ENCODE measurements at places on chromosomes 2 and 18.

DNA sequence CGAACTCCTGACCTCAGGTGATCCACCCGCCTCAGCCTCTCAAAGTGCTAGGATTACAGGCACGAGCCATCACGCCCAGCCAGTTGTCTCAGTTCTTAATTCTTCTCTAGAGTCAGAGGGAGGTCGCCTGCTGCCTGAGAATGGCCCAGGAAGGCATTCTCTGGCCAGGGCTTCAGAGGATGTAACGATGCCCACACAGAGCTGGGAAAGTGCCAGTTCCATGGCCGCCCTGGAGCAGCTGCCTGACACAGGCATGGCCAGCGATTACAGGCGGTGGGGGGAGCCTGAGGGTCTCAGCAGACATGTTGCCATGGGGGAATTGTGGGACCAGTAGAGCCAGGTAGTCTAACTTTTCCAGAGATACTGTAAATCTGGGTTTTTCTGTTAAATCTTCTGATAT lies 25.6 kb upstream of the DNMT3A start:
- no peak for DNase-seq

DNA sequence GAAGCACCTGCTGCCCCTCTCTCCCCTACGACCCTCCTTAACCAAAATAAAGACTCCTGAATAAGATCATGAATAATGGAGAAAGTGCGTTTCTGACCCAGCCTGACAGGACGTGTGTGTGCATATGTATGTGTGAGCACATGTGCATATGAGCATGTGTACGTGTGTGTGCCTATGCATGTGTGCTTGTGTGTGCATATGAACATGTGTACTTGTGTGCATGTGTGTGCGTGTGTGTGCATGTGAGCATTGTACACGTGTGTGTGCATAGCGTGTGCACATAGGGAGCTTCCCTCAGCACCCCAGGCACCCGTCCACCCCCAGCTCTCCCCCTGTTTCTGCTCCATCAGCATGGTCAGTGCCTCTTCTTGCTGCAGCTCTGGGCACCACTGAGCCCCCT lies 10.7 kb downstream of the KCNIP3 start:
- no peak for DNase-seq

GRCh38 chr18:3013024-3013804 lies at the start of gene LPIN2:
Gene LPIN2 (minus strand): TSS chr18:3013144. CDS start chr18:2960840, 52,304 bp downstream.
- DNase-seq = peak; percentile 94

DNA sequence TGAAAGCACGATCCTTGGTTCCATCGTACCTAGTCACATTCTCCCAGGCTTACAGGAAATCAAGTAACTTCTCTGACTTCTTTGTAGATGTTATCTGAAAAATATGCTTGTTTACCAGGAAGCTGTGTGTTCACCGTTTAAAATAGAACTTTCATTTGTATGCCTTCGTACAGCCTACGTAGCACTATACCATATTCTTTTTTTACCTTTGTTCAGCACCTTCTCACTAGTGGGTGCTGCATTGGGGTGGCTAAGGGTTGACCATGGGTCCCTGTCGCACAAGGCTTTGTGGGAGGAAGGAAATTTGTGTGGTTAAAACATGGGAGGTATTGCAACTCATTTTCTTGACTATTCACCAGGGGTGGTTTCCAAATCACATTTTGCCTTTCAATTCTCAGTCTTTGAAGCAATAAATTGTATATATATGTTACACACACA lies 16.6 kb downstream of the MALT1 start:
- no peak for DNase-seq

GRCh38 chr2:111910609-111911277 lies 12.3 kb downstream of the MERTK start:
- no peak for DNase-seq

DNA sequence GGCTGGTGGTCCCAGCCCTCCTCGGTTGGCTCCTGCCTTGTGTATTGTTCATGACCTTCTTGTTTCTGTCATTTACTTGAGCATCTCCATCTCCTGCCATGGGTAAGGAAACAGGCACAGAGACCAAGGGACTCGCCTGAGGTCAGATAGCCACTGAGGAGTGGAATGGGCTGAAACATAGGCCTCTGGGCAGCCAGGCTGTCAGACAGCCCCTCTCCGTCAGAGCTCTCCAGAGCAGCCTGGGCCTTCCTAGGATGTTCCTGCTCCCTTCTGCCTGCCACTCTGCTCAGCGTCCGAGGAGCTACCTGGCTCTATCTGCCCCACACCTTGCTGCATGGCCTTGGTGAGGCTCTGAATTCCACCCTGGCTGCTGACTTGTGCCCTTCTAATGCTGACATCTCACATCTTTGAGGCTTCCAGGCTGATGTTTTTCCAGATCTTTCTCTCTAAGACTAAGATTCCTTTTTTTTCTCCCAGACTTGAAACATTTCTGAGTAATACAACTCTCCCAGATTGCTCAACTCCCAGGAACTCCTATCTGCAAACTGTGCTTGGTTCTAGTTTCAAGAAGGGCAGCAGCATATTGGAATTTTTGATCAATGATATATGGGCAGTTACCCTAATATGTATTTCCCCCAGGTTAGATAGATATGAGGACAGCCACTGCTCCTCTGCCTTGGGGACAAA lies 67.7 kb downstream of the MCFD2 start:
- no peak for DNase-seq

DNA sequence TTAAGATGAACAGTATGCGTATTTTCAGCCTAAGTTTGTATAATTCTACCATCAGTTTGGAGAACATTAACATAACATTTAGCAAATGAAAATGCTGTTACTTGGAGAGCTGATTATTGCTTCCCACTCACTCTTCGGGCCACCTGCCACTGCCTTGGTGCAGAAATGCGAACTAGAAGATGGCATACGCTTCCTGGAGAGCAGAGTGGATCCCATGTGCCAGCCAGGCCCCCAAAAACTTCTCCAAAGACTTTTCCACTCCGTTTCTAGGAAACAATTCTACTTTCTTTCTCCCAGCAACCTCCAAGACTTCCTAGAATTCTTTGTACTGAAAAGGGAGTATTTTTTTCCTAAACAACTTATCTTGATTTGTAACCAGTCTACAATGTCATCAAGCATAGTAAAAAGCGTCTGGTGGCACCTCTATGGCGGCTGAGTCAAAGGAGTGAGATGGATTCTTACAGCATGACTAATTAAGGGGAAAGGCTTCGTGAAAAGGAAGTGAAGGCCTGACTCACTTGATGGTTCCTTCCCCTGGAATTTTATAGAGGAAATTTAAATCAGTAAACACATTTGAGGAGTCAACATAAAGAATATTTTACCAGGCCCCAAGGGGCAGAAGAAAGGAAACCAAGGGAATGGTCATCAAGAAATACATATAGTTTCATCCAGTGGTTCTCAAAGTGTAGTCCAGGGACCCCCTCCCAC lies 36.6 kb downstream of the FEZ2 start:
- no peak for DNase-seq

GRCh38 chr2:152710713-152711112 lies 6.5 kb downstream of the PRPF40A start:
- DNase-seq = no peak

DNA sequence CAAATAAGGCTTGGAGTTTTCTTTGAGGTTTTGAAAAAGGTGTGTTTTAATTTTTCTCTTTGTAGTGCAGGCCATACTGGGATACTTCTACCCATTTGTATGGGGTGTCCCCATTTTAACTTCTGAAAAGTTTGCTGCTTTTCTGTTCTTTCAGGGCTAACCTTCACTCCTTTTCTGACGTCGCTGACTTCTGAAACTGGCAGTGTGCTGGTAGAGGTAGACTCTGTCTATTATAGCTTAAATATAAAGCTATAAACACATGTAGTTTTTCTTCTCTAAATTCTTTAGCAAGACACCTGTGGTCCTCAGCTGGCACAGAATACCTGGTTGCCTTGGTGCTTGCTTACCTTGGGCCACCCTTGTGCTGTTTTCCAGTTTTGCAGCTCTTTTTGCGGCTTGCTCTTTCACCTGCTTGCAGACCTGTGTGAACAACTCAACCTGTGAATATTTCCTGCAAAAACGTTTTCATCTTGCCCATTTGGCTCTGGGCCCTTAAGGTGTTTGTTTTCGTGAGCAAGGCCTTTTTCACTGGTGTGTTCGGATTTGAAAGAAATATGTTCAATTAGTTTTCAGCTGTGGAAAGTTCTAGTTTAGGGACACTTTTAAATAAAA lies 42.2 kb downstream of the PHLPP1 start:
- DNase-seq = no peak

DNA sequence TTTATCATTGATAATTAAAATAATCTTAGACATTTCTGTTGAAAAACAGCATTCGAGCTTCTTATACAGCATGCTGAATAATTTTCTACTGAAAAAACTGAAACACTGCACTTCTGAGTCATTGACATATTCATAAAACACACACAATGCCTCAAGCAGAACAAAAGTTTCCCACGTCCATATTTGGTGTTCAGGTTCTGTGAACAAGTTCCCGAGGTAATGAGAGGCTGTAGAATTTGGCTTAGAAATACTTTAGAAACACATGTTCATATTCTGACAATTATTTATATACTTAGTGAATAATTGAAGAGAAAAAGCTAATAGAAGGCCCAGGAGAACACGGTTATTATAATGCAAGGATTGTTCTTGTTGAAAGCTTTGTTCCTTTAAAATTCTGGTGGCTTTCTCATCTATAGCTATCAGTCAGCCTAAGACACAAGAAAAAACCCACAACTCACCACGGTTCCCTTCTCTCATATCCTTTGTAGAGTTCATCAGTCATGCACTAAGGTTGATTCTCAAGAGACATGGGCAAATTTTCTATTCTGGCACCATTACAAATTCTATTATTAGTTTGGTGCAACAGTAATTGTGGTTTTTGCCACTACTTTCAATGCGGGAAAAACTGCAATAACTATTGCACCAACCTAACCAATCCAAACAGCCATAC lies 194.4 kb downstream of the TMX3 start:
- DNase-seq = no peak

- DNase-seq = no peak
Measured at GRCh38 chr2:14344355-14344754, 288.2 kb upstream of the LRATD1 start.

- DNase-seq = no peak
Measured at GRCh38 chr2:215328066-215328465, 16.2 kb downstream of the ATIC start.

DNA sequence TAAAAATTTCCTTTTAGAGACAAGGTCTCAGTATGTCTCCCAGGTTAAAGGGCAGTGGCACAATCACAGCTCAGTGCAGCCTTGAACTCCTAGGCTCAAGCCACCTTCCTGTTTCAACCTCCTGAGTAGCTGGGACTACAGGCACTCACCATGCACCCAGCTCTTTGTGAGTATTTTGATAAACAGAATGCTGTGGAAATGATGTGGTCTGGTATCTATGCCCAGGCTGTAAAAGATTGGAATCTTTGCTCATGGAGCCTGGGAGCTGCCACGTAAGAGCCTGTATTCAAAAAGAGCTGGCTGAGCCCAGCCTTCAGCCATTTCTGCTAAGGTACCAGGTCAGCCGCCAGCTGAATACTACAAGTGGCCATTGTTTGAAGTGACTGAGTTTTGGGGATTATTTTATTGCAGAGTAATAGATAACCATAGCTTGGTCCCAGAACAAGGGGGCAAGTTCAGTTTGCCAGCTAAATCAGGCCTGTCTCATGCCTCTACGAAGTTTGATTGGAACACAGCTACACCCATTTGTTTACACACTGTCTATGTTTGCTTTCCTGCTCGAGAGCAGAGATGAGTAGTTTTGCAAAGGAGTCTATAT lies 21.3 kb upstream of the ARL5A start:
- no peak for DNase-seq

- no peak for DNase-seq
Measured at GRCh38 chr2:161136696-161137324, 23.4 kb upstream of the TANK start.

GRCh38 chr2:3141696-3142095 lies 235.9 kb downstream of the EIPR1 start:
- no peak for DNase-seq

GRCh38 chr2:197538412-197538811 lies 22.5 kb downstream of the MOB4 start:
- no peak for DNase-seq

- no peak for DNase-seq
Measured at GRCh38 chr2:69022548-69022947, 9.6 kb downstream of the ANTXR1 start.

DNA sequence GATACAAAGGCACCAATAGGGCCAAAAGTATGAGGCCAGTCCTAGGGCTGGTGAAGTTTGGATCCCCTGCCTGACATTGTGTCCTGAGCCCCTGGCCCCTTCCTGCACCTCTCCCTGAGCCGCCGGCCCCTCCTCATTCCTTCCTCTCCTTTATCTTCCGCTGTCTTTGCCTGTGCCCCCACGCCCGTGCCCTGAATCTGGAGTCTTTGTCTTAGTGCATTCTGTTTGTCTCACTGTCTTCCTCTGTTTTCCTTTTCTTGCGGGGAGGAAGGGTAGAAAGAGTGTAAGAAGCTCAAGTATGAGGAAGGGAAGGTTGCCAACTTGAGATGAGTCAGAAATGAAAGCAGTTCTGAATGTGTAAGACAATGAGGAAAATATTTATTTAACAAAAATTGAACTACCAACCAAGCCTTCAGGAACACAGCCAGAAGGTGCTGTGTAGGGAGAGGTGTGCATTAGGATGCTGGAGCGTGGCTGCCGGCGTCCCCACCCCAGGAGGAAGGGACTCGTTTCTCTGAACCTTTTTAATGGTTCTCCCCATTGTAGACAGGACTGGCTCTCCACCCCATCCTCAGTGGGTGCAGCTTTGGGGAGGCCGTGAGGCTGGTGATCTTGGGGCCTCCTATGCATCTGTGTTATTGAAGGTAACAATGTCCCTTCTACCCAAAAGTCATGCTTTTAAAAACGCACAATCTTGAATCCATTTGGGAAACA lies 133.1 kb downstream of the NEDD4L start:
- DNase-seq = no peak

DNA sequence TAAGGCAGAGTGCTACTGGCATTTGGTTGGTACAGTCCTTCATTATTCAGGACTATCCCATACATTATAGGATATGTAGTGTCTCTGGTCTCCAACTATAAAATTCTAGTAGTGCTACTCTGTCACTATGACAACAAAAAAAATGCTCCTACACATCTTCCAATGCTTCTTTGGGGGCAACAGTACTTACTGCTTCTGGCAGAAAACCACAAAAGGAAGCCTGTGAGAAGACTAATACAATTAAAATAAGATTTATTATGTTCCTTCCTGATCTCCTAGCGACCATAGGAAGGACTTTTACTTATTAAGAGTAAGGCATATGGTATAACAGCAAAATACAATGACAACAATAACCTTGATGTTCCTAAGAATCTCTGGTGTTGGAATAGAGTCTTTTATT lies 48.4 kb upstream of the CPO start:
- no peak for DNase-seq

DNA sequence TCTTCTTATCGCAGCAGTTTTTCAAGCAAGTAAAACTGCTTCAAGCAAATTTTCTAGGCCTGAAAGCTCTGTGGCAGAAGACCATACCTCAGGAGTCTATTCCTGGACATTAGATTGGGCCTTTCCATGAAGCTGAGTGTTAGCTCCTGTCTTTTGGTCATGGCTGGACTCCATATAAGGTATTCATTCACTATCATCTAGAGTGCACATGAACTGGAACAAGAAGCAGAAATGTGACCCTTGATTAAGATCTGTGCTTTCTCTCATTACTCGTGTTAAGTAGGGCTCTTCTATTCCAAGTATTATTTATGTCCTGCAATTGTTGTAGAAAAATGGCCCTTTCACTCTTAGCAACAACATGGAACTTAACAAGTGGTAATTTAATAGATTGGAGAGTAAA lies 5.9 kb upstream of the GULP1 start:
- no peak for DNase-seq
